Stimulated activated CD4-positive, alpha-beta T cell treated with anti-CD3 and anti-CD28 coated beads, Interleukin-4, amount 100 ng/mL, for 48 hours (primary cell): ENCODE measurements at places on chromosomes 7 and 10.

DNA sequence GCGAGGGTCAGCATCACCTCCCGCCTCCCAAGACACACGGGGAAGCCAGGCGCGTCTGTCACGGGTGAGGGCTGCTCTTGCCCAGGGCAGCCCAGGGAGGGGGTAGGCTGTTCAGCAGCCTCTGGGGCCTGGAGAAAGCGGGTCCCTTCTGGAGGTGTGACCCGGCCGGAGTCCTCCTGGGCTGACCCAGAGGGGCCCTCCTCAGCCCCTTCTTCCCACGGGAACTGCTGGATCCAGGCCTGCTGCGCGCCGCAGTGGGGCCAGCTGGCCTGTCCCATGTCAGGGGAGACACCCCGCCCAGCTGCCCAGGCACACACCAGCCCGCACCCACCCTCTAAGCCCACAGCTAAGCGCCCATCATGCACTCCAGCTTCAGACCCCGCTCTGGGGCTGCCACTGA lies 41.8 kb downstream of the INSIG1 start:
- no peak for DNase-seq

DNA sequence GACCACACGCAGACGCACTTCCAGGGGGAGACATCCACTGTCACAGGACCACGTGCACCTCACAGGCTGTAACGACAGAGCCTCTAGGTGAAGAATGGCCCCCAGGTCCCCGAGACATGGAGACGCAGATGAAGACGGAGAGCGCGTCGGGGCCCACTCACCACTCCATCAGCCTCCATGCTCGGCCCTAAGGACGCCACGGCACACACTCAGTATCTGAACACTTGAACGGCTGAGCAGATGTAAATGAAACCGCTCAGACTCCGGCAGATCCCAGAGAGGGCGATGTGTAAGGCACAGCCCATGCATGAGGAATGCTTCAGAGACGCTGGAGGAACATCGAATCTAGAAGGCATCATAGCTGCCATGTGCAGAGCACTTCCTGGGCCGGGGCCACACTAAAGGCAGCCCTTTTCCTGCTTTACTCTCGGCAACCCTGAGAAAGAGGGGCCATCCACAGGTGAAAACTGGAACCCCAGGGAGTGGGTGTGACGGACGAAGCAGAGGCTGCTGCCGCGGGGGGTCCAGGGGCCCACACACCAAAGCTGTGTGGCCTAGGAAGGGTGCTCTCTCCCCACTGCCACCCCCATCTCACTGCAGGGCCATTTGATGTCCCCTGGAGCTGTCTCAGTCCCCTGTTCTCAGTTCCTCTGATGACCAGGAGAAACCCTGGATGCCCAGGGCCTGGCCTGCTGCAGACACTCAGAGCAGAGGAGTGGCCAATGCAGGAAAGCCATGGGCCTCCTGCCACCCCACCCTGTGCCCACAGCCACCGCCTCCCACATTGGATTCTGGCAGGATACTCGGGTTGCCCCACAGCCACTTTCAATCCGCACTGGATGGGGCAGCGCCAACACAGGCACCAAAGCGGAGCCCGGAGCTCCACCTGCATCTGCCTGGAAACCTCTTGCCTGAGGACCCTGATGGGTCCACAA lies 253.8 kb downstream of the MAD1L1 start:
- no peak for DNase-seq

DNA sequence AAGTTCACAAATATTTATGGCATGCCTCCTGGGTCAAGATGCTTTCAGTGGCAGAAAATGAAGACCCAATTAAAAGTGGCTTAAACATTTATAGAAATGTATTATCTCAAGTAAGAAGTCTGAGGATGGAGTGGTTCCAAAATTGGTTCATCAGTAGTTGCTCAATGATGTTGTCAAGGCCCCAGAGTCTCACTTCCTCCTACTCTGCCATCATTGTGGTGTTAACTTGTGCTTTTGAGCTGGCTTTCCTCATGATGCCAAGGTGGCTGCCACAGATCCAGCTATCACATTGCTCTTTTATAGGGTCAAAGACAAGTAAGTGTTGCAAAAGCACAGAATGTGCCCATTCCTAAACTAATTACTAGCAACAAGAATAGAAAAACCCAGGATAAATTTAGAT lies 404.6 kb upstream of the NRP1 start:
- DNase-seq, result no peak

DNA sequence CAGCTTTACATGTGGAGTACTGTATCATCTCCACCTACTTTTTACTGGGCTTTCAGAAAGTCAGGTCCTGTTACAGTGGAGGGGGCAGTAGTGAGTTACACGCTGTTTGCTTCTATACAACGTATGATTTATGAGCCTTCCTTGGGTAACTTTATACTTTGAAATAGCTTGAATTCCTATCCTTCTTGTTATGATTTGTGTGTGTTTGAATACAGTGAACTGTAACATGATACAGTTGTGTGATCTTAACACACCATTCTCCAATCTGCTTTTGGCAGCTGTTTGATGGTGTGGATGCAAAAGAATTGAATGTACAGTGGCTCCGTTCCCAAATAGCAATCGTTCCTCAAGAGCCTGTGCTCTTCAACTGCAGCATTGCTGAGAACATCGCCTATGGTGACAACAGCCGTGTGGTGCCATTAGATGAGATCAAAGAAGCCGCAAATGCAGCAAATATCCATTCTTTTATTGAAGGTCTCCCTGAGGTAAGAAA lies 41.7 kb downstream of the SP8 start:
- no peak for DNase-seq

DNA sequence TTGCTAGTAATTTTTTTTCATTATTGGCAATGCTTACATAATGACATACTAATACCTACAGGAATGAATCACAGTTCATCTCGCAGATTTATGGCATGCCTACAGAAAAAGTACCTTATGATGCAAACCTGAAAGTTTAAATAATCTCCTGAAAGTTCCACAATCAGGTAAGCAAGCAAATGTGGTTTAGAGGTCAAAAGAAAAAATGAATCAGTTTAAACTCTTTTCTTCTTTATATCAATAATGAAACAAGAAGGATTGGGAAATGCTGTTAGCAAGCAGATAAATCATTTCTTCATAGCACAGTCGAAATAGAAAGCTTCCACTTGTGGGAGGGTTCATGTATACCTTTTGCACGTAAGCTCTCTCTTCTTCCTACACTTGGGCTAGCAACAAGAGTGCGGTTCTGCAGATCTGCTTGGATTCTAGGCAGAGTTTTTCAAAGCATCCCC lies 53.7 kb upstream of the MTPN start:
- DNase-seq, result no peak

- DNase-seq, result no peak
These were observed 42.7 kb upstream of the CHST3 start for GRCh38 chr10:71921324-71922027.

DNA sequence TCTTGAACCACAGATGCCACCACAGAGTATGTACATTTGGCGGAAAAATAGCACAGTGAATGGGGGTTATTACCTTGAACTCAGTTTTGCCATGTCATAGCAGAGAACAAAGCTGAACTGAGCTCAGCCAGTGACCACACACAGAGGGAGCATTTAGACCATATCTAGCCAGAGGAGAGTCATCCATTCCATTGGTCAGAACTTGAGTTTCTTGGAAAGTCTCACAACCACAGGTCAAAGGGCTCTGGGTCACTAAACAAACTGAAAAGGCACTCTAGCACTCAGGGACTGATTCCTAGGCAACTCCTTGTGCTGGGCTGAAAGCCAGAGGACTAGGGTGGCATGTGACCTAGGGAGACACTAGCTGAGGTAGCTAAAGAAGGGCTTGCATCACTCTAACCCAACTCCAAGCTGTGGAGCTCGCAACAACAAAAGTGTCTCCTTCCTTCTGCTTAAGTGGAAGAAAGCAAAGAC lies 239.7 kb upstream of the SEMA3D start:
- no peak for DNase-seq

- no peak for DNase-seq
These were observed 183.7 kb downstream of the GPAM start for GRCh38 chr10:111999915-112000302.

DNA sequence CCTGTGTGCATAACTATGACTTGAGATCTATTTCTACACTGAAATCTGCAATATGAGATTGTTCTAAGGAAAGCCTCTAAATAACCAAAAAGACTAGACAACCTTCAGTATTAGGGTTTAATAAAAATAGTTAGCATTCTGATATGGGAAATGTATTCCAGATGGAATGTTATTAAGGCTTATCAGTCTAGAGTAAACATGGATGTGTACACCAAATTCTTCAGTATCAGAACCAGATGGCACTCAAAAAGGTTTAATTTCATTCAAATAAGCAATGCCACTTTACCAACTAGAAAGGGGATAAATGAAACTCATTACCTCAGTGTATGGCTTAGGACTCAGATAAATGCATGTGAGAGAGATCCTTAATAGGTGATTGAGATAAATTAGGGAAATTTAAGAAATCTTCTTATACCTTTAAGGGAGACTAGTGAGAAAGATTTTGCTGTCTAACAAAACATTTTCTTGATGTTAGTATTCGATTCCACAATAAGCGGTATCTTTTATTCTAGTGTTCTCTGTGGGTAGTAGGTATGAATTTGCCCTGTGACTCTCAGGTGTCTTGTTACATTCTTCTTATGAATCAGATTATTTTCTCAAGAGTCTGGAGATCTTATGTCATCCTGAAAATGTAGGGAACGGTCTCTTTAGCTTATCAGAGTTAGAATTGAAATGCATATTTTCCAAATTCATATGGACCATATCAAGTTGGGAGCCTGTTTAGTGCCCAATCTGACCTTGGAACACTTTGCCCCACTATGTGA lies 159.2 kb downstream of the PRKG1 start:
- no peak for DNase-seq

- DNase-seq, result no peak
These were observed 1.8 kb upstream of the FGF8 start for GRCh38 chr10:101777619-101778145.

GRCh38 chr10:3310016-3310784 lies 137.6 kb upstream of the PITRM1 start:
- no peak for DNase-seq

- no peak for DNase-seq
These were observed 18.2 kb upstream of the PPP1R3A start for GRCh38 chr7:113936982-113937381.

DNA sequence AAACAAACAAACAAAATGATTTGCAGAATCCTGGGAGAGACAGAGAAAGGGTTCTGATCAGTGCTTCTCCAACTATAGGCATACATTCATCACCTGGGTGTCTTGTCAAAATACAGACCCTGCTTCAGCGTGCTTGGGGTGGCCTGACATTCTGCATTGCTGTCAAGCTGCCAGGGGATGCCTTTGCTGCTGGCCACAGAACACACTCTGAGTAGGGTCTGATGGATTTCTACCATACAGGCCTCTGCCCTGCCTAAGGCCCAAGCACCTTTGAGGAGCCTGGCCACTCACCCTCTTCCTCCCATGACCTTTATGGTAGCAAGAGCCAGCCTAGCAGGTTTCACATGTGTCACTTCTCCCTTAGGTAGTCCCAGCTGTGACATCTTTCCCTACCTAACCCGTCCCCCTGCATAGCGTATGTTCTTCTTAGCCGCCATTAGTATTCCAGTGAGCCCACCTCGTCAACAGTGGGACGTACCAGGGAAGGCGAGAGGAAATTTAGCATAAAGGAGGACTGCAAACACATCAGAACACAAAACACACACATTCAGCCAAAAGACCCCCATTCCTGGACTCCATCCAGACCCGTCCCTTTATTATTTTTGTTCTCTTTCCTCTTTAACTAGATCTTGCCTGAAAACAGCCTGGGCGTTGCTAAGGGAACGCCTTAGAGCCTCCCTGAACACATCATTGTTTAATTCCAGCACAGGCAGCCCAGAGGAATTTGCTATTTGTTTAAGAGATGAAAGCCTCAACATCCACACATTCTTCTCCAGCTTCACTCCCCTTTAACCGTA lies 43.9 kb upstream of the PODXL start:
- DNase-seq, result no peak

DNA sequence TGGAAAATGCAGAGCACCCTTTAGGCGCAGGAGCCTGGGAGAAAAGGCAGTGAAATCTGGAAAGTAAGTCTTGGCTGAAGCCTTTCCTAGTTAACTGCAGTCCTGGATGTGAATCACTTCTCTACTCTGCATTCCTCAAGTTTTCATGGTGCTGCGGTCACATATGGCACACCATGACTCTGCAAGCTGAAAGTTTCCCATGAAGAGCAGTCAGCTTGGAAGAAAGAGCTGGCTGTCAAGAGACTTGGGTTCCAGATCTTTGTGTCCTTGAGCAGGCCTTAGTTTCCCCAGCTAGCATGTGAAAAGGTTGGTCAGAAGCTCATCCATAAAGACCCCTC lies 548.3 kb downstream of the SORCS3 start:
- DNase-seq, result no peak

- DNase-seq, result peak; percentile 30
These were observed 153.7 kb downstream of the DNAJB6 start for GRCh38 chr7:157490465-157490912.

- DNase-seq, result no peak
These were observed 61.9 kb upstream of the EBF3 start for GRCh38 chr10:130025811-130026485.

DNA sequence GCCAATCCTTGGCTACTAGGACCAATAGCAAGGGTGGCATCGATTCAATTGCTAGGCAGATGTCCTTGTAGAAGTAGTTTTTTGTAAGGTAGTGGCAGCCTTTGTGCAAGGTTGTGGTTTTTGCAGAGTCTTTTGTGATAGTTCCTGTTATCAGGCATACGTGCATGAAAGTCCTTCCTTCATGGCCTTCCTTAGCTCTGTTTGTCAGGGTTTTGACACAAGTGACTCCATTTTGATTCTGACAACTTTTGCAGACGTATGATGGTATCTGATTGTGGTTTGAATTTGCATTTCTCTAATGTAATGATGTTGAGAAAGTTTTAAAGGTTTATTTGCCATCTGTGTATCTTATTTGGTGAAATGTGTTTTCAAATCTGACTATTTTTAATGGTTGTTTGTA lies 71.8 kb upstream of the SYPL1 start:
- no peak for DNase-seq

DNA sequence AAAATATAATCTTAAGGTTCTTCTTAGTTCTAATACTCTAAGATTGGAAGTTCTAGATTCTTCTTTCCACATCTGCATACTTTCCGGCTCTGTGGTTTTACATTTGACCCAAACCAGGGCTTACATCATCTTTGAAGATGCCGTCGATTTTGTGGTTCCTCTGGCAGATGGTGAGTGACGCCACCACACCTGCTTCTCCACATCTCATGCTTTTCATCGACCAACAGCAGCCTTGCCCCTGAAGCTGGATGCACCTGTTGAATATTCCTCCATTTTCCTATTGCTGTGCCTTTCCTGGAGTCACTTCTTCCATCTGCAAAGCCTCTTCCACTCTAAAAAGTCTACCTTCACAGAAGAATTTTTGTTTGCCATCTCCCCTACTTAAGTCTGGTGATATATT lies 121.3 kb downstream of the PRKCQ start:
- DNase-seq, result no peak

- no peak for DNase-seq
These were observed 94.4 kb upstream of the SEMA3C start for GRCh38 chr7:81013083-81013817.

DNA sequence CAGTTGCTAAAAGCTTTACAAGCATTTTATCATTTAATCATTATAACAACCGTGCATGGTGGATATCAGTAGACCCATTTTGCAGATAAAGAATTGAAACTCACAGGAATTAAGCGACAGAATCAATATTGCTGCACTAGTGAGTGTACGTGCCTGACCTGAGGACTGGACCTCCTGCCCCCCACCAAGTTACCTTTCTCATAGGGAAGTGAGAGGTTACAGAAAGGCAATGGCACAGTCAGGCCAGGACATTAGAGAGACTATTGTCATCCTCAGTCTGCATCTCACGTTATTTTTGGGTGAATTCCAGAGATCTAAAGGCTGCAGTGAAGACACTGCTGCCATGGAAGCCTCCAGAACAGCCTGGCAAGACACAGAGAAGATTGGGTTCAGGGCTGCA lies 80.9 kb downstream of the WDFY4 start:
- no peak for DNase-seq

- no peak for DNase-seq
These were observed 32.6 kb upstream of the AP5Z1 start for GRCh38 chr7:4742852-4743251.
